Right ventricle myocardium superior (tissue), 1 donor: ENCODE measurements at places on chromosomes 16 and 17. TPM values are rescaled to one million over a fixed set of nuclear protein-coding genes. Genes with fewer than 3 reads are reported as not detected.

KRTAP9-9 gene
- not detected for total RNA-seq

CLEC18A gene
- total RNA-seq = 0.24 TPM

DNA sequence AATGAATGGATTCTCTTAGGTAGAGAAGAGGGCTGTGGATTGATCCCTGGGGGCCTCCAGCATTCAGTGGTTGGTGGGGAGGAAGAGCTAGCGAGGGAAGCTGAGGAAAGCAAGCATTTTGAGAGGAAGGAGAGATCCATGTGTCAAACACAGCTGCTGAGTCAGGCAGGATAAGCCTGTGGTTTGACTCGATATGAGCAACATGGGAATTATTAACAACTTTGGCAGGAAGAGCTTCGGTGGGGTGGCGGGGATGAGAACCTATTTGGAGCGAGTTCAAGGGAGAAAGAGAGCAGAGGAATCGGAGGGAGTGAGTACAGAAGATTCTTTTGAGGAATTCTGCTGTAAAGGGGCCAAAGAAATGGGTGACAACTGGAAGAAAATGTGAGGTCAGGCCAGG lies 59.5 kb upstream of the CDC42EP4 start:
- DNase-seq = peak; percentile 8

DNA sequence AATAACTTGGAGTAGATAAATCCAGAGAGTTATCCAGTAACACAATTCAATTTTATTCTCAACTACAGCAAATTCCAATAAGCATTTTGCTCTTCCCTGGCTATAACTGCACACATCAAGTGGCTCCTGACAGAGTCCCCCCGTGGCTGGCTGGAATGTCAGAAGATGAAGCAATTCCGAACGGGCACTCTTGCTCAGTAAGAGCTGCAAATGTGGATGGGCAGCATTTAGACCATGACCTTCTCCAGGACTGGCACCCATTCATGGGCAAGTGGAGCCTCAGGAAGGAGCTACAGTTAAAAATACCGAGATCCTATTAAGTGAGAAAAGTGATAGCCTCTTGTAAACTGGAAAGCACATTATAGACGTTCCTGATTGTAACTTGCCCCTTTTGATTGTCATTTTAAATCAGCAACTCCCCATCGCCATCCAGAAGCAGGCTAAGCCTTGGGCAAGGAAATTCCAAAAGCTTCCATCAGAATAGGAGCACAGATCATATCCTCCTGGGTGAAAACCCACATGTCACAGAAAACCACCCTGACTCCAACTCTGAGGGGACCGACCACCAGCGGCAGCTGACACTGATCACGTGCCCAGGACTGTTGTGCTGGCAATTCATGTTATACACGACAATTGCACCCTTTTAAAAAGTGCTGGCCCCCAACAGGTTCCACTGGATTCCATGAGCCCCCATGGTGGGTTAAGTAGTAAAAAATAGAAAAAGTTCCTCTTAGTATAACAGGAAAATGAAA lies 7.1 kb downstream of the UBE2O start:
- DNase-seq = no peak

GRCh38 chr17:2949469-2950044 lies 113.8 kb downstream of the OR1D5 start:
- DNase-seq = peak; percentile 61

DNA sequence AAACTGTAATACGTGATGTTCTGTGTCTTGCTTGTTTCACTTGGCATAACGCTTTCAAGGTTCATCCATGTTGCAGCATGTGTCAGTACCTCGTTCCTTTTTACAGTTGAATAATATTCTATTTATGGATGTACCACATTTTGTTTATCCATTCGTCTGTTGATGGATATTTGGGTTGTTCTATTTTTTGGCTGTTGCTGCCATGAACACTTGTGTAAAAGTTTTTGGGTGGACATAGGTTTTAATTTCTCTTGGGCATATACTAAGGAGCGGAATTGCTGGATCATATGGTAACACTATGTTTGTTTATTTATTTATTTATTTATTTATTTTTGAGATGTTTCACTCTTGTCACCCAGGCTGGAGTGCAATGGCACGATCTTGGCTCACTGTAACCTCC lies 137.0 kb downstream of the MSI2 start:
- DNase-seq = no peak
